ENCODE measurements at places on chromosomes 4 and X.

GRCh38 chr4:24913119-24913485 lies 260 bp upstream of the CCDC149 start:
- DNase-seq: no peak

DNA sequence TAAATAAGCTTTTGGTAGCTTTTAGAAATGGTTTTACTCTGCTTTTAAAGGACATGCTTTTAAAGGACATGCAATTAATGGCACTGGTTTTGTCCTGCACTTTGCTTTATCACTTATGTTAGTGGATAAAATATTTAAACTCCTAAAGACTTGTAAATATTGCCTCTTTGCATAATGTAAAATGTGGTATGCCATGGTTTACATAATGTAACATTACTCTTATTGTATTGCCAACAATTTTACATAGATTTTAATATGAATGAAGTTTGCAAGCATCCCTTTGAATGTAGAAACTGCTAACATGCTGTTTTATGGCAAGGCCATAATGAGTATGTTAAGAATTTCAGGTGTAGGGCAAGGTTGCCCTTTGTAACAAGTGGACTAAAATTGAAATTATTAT lies 118.4 kb downstream of the CHIC1 start:
- DNase-seq: no peak

- no peak for DNase-seq
Measured at GRCh38 chr4:151553874-151554273, 144.9 kb downstream of the FHIP1A start.

DNA sequence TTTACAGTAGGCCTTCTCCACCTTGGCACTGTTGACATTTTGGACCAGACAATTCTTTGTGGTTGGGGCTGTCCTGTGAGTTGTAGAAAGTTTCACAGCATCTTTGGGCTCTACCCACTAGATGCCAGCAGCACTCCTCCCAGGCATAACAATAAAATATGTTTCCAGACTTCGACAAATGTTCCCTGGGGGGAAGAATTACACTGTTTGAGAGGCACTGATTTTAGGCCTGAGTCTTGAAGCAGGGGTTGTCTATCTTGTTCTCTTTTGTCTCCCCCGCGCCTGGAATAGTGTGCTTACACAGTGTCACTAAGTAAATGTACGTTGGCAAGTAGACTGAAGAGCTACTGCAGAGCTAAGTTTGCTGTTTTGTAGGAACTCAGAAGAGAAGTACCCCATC lies 254.4 kb upstream of the BOD1L1 start:
- DNase-seq: no peak

GRCh38 chrX:7286168-7286837 lies 138.3 kb upstream of the PUDP start:
- DNase-seq: no peak

DNA sequence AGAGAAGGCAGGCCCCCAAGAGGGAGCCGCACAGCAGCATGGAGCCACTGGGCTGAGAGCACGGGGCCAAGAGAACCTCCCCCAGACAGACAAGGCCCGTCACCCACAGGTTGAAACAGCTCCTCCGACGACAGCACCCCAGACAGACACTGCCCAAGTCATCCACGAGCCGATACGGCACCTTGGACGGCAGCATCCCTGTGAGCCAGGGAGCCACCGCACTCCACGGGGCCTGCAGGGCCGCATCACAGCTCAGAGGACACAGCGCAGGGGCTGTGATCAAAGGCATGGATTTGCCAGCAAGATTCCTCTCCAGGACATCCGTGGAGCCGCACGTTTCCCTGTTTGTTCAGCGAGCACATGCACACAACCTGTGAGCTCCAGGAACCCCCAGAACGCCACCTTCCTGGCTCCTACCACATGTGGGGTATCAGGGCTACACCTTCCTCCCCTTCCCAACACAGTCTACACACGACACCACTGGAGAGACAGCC lies 3.9 kb downstream of the CTBP1 start:
- no peak for DNase-seq

GRCh38 chr4:25694466-25694865 lies 38.8 kb downstream of the SLC34A2 start:
- no peak for DNase-seq

DNA sequence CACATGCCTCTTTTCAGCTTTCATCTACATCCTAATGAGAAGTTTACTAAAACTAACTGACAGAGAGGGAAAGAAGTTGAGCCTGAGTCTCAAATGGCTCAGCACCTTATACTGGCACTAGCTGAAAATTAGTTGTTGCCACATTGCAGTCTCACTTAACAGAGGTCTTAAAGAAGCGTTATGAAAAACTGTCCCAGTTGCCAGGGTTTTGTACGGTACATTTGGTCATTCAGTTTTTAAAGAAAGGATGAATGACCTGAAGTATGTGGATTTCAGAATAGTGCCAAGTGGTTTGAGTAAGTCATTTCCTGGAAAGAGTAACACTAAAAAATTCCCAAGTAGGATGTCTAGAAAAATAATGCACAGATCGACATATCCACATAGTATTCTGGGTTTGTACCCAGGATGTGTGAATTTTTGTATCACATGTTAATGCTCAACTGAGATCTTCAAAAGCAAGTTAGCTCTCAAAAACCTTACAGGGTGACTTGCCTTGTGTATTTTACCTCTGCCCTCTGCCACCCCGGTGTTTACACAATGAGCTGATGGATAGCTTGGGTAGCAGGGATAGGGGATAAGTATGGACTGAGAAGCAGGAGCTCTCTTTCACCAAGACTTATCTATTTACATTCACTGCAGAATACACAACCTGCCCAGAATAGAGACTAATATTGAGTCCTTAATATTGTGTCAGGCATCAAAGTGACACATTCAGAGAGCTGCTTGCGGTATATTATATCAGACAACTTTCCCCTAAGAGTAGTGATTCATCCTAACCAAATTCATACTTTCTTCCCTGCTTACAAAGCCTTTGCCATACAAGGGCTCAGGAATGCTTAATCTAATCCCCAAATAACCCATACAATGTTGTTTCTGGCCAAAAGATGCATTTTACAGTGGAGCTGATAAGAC lies 1075.7 kb upstream of the PABPC4L start:
- no peak for DNase-seq

DNA sequence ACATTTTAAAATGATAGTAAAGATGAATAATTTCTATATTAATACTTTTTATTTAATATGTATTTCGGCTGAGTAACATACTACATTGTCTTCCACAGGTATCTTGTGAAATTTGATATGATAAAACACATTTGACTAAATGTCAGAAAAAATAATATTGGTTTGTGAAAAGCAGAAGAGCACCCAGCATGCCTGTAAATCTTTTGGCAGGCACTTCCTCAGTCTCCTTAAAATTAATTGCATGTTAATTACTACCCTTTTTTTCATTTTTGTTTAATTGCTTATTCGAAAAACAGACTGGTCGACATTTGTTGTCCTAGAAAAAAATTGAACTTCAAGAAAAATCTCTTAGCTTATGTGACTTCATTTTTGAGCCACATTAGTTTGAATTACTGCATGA lies 40.6 kb downstream of the CLCN3 start:
- no peak for DNase-seq

Measured in inflammatory macrophage (primary cell).